Left forelimb (tissue), 1 donor: ENCODE measurements at places on chromosomes 11 and 22.

DNA sequence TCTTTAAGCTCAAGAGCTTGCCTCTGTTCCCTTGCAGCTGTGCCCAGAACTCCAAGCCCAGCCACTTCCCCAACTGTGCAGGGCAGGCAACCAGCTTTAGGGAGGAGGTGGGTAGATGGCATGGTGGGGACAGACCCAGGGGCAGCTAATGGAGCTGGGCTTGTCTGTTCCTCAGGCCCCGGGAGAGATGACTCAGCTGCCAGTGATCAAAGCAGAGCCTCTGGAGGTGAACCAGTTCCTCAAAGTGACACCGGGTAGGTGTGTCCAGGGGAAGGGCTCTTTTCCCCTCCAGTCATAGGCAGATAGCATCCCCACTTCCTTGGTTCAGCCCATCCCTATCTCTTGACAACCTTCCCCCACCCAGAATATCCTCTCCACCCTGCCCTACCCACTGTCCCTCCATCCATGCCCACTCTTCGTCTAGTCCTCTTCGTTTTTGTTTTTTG lies 32.4 kb downstream of the CREB3L1 start:
- no peak for DNase-seq

GRCh38 chr11:6129011-6129410 lies 21.5 kb downstream of the OR56B4 start:
- no peak for DNase-seq

DNA sequence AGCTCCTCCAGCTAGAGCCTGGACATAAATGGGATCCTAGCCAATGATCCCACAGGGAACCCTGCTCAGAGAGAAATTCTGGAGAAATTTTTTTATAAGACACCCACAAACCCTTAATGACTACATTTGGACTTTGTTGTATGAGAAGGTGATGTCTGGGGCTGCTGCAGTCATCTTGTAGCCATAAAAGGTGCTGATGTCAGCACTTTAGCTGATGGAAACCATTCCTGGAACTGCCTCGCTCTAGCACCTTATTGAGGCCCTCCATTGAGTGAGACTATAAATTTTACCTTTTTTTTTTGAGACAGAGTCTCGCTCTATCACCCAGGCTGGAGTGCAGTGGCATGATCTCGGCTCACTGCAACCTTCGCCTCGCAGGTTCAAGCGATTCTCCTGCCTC lies 610.7 kb downstream of the OPCML start:
- no peak for DNase-seq

GRCh38 chr22:43155789-43156188 lies 4.4 kb downstream of the TSPO start:
- DNase-seq, result no peak

GRCh38 chr11:95284057-95285052 lies 53.4 kb upstream of the SESN3 start:
- DNase-seq, result no peak

- no peak for DNase-seq
Observed at GRCh38 chr11:13280092-13280722, 2.6 kb downstream of the BMAL1 start.

DNA sequence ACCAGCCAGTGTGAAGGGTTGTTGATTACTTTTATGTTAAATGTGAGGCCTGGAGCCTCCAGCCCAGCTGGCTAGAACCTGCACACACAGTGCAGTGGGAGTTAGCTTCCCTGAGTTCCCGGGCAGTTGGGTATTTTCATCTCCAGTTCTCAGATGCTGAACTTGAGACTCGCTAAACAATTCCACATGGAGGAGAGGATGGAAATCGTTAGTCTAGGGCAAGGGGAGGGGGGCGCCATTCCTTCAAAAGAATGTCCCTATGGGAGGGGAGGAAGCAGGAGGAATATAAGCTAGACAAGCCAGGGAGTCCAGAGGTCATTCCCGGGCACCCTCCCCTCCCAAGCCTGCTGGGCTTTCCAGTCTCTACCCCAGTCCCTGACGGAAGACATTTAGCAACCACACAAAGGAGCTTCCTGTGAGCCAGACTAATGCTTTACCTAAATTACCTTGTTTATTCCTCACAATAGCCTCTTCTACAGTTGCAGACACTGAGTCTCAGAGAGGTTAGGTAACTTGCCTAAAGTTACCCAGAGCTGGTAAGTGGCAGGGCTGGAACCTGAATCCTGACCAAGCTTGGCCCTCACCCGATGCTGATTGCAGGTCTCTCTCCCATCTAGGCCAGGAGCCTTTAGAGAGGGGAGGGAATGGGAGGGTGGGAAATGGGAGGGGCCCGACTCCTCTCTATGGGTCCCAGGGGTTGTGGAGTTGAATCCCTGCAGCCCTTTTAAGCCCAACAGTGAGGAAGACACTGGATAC lies 1.9 kb upstream of the TSKU start:
- no peak for DNase-seq

- no peak for DNase-seq
Observed at GRCh38 chr22:40491990-40492631, 121.7 kb downstream of the SGSM3 start.
